ENCODE measurements at places on chromosomes 5 and 9.

- no peak for DNase-seq
Measured at GRCh38 chr9:123941524-123942070, 11.7 kb upstream of the DENND1A start.

- no peak for DNase-seq
Measured at GRCh38 chr5:112974901-112975300, 1.7 kb upstream of the DCP2 start.

GRCh38 chr5:172043865-172044264 is 37.4 kb upstream of the FBXW11 start:
- no peak for DNase-seq

GRCh38 chr9:78144663-78145377 is 91.1 kb upstream of the CEP78 start:
- no peak for DNase-seq

All from HepG2 (cell line).